ENCODE measurements at places on chromosomes 4 and X.

GRCh38 chr4:146123231-146123630, 52.3 kb upstream of the LSM6 start:
- DNase-seq: no peak

GRCh38 chr4:159142241-159142640, 39.4 kb downstream of the RAPGEF2 start:
- no peak for DNase-seq

GRCh38 chrX:69298466-69299140, 133.3 kb upstream of the PJA1 start:
- DNase-seq: no peak

DNA sequence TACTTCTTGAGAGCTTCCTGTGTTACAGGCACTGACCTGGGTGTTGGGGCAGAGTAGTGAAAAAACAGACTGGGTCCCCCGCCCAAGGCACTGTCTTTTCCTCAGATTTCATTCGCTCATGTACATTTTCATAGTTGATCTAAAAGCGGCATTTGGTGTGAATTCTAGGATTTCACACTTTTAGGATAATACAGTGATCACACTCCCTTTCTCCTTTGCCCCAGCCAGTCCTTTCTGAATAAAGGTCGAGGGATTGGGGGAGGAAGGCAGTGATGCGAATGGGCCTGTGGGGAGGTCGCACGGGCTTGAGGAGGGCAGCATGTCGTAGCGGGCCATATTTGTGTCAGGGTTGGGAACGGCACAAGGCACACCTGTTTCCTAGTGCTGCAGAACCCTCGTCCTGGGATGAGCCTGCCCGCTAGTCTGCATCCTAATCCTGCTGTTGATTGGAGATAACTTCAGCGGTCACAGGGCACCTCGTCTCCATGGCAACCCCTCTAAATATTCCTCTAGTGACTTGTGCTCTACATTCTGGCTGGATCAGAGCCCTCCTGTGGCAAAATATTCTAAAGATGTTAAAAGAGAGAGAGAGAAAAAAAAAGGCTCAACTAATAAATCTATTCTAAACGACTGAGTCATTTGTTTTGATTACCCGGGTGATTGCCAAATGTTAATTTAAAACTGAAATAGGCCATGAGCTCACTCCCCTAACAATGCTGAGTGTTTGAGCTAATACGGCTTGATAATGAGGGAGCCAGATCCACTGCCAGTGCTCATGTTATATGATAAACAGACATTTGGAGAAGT, 21.8 kb downstream of the FHL1 start:
- DNase-seq: no peak

DNA sequence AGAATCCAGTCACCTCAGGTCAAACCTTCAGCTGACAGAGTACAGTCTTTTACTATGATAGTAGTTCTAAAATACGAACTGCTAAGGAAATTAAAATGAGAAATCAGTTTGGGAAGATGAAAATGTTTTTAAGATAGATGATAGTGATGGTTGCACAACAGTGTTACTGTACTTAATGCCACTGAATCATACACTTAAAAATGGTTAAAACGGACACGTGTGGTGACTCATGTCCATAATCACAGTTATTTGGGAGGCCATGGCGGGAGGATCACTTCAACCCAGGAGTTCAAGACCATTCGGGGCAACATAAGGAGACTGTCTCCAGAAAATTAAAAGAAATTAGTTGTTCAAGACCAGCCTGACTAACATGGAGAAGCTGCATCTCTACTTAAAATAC, 41.4 kb downstream of the ABHD18 start:
- DNase-seq: no peak

DNA sequence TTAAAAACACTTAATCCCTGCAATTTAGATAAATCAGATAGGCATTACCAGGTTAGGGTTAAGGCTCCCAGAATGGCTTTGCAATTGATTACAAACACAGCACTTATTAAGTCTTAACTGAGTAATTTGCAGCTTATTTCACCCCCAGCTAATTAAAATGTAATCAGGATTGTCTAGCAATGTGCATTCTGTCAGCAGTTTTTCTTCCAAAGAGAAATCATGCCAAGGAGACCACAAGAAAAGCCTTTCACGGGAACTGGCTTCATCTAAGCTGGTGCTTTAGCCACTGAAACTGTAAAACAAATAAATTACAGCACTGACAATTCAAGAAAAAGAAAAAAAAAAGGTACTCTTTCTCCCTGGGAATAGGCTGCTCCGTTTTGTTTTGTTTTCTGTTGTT, 2.1 kb downstream of the ANOS1 start:
- no peak for DNase-seq

DNA sequence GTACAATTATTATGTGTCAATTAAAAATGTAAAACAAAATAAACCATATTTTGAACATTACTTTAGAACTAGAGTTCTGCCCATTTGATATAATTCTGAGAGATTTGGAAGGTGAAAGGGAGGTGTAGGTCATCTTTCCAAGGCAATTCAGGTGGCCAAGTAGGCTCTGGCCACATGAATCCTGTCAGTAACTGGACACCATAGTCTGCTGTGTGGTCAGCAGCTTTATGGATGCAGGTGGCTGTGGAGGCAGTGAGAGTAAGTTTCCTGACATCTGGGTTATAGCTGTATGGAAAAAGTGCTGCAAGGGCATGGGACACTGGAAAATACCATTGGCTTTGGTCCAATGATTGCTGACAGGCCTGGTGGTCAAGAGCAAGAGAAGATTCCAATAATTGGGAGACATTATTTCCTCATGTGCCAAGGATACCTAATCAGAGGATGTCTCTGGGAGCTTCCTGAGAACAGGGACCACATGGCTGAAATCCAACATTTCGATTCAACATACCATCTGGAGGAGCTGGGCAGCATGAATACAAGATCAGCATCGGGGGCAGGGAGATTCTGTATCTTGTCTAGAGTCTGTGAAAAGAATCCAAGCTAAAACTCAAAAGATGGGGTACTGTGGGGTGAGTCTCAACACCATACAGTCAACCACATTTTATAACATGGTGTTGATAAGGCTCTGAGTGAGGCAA, 523.1 kb downstream of the MID1IP1 start:
- no peak for DNase-seq

DNA sequence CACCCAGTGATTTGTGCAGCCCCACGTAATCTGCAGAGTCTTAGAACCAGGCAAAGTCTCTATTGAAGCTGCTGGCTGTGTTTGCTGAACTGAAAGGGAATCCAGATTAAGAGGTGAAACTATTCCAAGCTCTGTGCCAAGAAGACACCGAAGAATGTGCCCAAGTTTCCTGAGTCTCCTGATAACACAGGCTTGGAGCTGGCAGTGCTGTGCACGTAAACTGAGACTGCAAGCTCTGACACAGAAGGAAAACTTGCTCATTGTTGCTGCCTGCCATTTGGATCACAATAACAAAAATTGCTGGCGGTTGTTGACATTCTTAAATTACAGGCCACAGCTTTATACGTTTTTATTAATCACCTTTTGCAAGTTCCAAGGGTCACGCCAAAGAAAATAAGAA, 60.2 kb upstream of the VCX3B start:
- DNase-seq: no peak

- no peak for DNase-seq
Observed at GRCh38 chr4:39542611-39543012, 15.4 kb upstream of the UGDH start.

Measured in stimulated activated CD4-positive, alpha-beta T cell treated with anti-CD3 and anti-CD28 coated beads, Interleukin-12 subunit alpha, Interleukin-12 subunit beta, amount 100 ng/mL, for 24 hours (primary cell).